CD4-positive, alpha-beta T cell treated with Interleukin-6 at 100 ng/mL for 8 hours (primary cell): ENCODE measurements at places on chromosomes 2 and 18.

- DNase-seq: no peak
Measured at GRCh38 chr2:134231965-134232340, 21.9 kb upstream of the MGAT5 start.

- no peak for DNase-seq
Measured at GRCh38 chr2:240932724-240933047, 26.6 kb downstream of the CROCC2 start.

- no peak for DNase-seq
Measured at GRCh38 chr2:22719396-22719795, 665.6 kb upstream of the KLHL29 start.

GRCh38 chr2:217858519-217859491 lies 144.0 kb downstream of the TNS1 start:
- no peak for DNase-seq

DNA sequence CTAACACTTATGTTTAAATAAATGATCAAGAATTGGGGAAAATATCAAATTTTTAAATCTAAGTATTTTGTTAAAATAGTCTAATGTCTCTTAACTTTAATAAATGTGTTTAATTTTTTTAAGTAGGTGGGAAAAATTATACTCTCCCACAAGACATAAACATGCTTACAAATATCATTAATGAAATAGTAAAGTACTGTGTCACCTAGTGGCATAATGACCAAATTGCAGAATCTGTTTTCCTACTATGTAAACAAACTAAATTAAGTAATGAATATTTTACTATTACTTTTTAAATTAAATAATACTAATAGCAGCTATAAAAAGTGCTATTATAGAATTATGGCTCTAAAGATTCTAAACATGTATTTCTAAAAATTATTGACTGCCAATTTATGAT lies 52.0 kb upstream of the CHAC2 start:
- DNase-seq: no peak

DNA sequence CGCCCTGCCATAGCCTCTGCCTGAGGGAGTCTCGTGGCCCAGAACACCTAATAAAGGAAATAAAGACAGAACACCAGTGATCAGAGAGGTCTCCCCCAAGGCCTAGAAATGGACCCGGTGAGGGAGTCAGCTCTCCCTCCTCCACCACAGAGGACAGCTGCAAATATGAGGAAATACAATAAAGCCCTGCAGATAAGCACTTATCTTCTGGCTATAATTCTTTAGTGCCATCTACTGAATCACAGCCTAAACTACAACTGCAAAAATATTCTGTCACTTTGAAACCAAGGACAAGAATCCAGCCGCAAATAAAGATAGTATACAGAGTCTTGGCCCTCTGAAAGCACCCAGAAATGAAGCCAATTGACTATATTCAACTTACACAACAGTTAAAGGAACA lies 42.4 kb upstream of the TACR1 start:
- no peak for DNase-seq

DNA sequence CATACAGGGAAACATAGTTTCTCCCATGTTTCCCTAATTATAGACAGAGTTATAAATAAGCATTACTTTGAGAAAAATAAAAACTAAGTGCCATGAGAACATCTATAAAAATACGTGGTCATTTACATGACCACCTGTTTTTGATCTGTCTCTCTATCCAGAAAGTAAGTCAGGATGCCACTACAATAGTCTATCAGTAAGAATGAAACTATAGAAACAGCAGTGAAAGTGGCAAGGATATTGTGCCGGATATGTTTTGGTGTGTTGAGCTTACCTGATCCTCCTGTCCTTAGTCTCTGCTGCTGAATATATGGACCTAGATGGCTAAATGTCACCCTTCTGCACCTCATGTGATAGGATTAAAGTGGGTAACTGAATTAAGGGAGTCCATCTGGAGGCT lies 512.4 kb downstream of the LRP1B start:
- no peak for DNase-seq

DNA sequence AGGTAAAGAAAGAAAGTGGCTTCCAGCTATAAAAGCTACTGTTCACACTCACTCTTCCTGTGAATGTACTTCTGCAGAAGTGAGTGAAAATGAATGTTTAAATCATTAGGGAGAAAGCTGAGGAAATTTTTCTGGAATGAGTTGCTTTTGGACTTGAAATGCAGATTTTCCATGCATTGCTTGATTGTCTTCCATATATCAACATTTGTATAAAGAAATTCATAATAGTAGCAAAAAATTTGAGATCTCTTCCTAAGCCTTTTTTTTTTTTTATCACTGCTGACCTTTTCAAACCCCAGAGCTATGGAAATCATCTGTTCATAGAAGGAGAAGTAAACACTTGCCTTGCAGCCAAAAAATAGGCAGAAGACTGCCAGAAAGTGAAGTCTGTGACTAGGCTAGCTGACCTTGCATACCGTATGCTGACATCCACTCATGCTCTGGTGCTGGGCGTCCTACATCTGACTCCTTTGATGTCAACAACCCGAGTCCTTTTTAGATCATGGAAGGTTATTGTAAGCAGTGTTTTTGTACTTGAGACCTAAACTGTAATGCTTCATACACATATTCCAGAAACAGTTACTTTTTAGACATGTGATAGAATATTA lies 154.5 kb upstream of the RASGRP3 start:
- no peak for DNase-seq

GRCh38 chr2:49933711-49934110 lies 779.4 kb upstream of the FSHR start:
- DNase-seq: no peak

DNA sequence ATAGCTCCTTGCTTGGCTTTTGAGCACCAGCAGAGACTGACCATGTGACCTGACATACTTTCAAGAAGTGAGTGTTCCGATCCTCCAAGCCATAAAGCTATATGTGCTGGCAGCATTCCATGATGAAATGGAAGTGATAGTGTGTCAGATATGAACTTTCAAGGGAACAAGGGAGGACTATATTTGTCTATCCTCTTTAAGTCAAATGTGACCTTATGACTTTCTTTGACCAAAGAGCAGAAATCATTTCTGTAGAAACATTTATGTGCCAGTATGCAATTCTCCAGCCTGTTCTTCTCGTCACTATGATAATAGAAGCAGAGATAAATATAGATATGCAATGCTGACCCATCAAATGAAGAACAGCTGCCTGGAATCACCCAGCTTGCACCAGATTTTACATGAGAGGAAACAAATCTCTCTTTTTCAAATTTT lies 14.4 kb downstream of the HYCC2 start:
- DNase-seq: no peak

DNA sequence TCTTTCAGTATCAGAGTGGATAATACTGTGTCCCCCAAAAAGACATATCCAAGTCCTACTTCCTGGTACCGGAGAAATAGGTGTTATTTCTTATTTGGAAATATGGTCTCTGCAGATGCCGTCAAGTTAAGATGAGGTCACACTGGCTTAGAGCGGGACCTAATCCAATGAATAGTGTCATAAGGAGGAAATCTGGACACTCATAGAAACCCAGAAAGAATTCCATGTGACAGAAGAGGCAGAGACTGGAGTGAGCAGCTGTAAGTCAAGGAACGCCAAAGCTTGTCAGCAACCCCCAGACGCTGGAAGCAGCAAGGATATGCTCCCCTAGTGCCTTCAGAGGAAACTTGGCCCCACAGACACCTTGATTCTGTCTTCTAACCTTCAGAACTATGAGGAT lies 69.8 kb downstream of the CCBE1 start:
- DNase-seq: no peak

DNA sequence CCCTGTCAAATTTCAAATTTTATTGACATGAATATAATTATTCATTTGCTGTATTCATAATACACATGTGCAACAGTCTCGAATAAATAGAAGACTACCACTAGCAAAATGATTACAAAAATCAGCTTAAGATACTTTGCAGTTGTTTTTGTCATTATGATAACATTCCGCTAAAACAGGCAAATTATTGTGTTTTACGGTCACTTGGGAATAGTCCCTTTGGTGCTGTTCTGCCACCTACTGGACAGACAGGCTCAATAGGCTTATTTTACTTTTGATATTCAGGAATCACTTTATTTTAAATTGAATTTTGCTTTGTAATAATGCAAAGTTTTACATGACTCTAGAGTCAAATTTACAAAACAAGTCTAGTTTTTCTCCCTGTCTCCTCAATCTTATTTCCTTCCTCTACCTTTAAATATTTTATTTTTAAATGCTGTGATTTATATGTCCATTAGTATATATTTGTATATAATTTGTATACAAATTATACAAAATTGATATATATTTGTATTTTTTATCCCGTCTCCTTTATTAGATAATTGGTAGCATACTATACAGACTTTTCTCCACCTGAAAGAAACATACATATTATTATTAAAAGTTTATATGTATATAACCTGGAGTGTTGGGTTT lies 456.3 kb downstream of the DLGAP1 start:
- no peak for DNase-seq
